ENCODE measurements at places on chromosomes 1 and 21.

- DNase-seq: no peak
Observed at GRCh38 chr1:157993918-157994605, 617 bp downstream of the KIRREL1 start.

DNA sequence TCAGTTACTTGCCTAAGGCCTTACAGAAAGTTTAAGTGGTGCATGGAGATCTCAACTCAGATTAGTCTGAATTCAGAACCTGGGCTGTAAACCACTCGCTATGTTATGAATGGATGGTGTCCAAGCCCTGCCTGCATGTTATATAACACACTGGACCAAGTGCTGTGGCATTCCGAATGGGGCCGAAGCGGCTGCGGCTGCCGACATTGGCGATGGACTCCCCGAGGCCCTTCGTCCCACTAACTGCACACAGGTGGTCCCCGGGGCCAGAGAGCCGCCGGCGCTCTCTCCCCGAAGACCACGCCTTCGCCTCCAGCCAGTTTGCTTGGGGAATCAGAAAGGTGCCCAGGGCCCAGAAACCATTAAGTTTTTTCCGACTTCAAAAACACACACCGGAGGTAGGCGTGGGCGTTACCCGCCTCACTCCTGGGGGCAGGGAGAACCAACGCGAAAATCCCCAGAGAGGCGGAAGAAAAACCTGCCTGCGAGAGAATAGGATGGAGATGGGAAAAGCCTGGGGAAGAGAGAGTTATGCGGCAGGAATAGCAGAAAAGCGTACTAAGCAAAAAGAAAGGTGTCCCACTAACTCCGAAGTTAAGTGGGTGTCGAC, 579 bp upstream of the TENT5C start:
- no peak for DNase-seq

GRCh38 chr1:64986903-64987871, 20.8 kb upstream of the JAK1 start:
- no peak for DNase-seq

DNA sequence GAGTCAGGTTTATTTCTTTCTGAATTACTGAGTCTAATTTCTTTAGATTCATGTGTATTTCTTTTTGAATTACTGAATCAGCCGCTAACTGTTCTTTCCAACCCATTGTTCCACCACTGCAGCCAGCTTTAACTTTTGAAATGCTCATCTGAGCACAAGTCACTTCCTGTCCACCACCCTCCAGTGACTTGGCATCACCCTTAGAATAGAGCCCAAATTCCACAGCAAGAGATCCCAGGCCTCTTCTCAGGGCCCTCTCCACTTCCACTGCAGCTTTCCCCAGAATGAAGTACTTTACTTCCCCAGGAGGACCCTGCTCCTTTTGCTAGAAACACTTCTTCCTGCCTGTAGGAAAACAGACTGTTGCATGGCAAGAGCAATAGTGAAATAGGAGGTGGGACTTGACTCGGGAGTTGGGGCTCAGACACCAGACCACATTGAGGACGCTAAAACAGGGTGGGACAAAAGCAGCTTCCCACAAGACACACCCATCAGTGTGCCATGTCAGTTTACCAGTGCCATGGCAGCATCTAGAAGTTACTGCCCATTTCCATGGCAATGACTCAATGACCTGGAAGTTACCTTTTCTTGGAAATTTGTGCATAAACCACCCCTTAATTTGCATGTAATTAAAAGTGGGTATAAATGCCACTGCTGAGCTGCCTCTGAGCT, 56.5 kb upstream of the ADAR start:
- DNase-seq: no peak

- DNase-seq: no peak
Observed at GRCh38 chr21:39153373-39153772, 29.9 kb downstream of the PSMG1 start.

- DNase-seq: peak; percentile 32
Observed at GRCh38 chr1:223832637-223832943, 13.2 kb downstream of the TP53BP2 start.

GRCh38 chr1:244727871-244728474, 75.0 kb downstream of the DESI2 start:
- DNase-seq: no peak
